ENCODE measurements at places on chromosomes 4 and X.
A peak's percentile ranks its signal among the peaks of the same experiment; 100 is the strongest.

- no peak for DNase-seq
Measured at GRCh38 chr4:142539796-142540482, 306.2 kb downstream of the INPP4B start.

DNA sequence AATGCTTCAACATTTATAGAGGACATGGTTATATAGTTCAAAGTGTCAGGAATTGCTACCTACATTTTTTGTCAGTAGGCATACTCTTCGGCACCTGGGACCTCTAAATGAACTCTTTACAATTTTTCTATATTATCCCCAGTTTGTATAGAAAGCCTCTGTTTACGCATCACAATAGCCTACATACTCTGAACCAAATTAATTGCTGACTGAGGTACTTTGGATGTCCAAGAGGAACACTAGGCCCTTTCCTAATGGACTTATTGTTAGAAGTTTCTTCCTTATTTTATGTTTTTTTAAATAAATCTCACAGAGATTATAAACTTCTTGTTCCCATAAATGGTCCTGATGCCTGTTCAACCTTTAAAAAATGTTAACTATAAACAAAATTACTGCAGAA, 8.4 kb upstream of the AFF2 start:
- no peak for DNase-seq

DNA sequence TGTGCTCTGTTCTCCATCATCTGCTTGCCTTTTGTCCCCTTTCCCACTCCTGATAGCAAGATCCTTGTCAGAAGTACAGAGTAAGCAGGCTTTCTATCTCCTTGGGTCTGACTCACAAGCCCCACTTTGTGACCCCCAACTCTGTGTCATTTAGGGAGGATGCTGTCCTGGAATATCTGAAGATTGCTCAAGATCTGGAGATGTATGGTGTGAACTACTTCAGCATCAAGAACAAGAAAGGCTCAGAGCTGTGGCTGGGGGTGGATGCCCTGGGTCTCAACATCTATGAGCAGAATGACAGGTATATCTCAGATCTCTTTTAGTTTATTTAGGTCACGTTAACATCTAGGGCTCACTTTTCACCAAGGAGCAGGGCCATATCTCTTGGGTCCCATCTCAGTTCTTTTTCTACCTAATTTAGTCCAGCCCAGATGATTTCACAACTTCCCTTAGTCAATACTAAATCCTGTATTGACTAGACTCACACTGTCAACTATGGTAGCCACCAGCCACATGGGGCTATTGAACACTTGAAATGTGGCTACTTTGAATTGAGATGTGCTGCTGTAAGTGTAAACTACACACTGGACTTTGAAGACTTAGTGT, 64.3 kb downstream of the MSN start:
- DNase-seq = no peak

DNA sequence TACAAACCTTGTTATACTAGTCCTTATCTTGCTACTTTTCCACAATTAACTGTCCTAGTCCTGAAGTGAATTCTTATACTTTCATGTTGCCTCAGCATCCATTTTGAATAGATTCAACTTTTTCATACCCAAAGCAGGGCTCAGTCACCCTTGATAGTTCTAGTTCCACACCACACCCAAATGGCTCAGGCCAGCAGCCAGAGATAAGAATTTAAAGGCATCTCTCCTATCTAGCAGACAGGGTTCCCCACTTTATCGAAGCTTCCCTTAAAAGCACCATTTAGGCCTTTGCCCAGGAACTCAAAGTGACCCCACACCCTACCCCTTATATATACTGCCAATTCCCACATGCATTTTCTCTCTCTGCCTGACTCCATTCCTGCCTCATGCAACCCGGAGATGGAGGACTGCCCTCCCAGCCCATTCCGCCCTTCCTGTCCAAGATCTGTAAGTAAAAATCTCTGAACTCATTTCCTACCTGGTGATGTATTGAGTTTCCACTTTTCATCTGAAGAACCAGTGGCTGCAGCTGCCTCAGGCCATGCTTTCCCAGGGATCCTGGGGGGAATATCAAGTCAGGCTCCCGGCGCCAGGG, 63.7 kb upstream of the TXK start:
- DNase-seq = no peak

- DNase-seq = peak; percentile 56
Measured at GRCh38 chrX:13763489-13763888, 28.9 kb downstream of the OFD1 start.

DNA sequence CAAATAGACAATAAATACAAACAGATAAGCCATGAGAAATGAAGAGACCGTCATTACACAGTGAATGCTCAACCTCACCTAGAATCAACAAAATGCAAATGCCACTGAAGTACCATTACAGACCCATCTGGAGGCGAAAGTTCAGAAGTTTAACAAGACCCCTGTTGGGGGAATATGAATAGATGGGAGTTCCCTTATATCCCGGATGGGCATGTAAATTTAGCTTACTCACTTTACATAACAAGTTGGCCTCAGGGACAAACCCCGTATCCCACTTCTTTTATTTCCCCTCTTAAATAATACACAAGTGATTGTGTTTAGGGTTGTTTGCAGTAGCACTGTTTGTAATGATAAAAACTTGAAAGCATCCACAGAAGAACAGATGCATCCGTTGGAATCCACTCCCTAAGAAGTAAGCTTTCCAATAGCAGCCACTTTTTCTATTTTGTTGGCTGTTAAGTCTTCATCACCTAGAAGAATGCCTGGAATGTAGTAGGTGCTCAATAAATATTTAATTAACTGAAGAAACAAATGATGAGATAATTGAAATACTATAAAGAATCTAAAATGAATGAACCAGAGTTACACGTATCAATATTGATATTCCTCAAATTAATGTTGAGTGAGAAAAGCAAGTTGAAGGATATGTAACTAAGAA, 1076.3 kb upstream of the TENM3 start:
- no peak for DNase-seq

GRCh38 chrX:30831082-30831481, 58.0 kb downstream of the TAB3 start:
- DNase-seq = no peak

DNA sequence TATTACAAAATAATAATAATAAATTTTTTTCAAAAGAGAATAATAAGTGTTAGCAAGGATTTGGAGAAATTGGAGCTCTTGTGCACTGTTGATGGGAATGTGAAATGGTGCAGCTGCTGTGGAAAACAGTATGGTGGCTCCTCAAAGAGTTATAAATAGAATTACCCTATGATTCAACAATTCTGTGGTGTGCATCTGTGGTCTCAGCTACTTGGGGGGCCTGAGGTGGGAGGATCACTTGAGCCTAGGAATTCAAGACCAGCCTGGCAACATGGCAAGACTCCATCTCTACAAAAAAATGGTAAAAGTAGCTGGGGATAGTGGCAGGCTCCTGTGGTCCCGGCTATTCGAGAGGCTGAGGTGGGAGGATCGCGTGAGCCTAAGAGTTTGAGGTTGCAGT, 19.6 kb downstream of the MND1 start:
- DNase-seq = no peak

DNA sequence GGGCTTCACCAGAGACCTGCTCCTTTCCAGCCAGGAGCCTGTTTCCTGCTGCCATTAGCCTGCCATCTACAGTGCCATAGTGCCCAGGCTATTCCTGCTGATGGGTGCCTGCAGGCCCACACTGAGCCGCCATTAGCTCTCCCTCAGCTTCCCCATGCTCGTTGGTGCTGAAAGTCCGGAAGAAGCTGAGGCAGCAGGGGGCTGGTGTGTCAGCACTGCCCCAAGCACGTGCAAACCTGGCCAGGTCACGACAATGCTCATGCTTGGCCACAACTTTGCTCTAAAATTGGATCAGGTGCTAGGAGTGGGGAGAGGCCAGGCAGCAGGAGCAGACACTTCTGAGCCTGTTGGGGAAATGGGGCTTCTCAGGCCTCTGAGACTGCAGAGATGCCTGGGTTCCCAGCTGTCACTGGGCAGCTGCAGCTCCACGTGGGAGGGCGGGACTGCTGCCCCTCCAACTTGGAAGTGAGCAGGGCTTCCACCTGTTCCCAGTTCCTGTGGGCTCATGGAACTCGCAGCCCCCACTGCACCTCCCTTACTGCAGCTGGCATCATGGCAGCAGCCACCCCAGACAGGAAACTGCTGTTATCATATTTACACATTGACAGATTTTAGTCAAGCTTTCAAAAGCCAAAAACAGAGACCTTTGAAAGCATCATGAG, 913.9 kb downstream of the FSTL5 start:
- no peak for DNase-seq

DNA sequence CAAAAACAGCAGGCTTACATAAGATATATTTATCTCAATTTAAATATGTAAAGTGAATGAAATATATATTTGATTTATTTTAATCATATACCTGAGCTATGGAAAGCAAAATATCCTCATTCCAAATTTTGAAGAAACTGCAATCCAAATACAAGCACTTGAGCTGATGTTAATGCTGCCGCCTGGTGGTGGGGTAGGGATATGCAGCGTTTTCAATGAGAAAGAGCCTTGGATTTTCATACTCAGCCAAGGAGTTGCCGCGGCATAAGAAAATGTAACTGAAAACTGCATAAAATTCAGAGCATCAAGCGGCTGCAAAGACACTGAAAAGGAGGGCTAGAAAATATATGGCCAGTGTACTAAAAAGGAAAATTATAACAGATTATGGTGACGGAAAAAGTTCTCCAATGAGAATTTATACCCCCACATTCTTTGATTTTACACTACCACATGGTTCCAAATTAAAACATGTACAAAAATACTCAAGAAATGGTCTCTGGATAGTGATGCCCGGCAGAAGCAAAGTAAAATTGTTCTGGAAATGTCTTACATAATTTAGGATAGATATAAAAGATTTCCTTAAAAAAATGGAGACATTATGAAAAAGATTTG, 660.3 kb upstream of the PITX2 start:
- peak; percentile 69 for DNase-seq

GRCh38 chr4:171639540-171639939, 173.7 kb upstream of the GALNTL6 start:
- DNase-seq = no peak

DNA sequence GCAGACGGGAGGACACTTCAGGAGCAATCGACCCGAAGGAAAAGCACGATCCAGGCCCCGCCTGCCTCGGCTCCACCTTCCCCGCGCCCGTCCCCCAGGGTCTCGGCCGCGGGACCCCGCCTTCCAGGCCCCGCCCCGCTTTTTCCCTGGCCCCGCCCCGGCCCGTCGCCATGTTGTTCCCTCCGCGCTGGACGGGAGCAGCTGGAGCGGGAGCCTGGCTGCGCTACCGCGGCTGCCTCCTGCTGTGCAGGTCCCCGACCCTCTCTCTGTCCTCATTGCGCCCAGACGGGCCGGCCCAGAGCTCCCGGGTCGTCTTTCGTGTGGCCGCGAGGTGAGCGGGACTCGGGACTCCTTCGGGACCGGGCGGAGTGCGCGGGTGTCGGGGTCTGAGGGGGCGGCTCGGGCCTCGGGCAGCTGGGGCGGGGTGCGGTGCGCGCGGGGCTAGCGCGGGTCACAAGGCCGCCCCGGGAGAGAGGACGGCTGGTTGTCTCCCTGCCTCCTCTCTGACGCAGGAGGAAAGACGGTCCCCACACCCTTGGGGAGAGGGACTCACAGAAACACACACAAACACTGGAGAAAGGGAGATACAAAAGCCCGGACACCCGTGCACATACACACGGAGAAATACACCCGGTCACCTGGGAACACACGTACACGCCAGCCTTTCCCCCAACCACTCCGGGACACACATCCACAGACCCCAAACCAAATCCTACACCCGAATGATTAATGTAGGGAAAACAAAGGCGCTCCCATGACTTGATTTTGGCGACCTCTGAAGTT, at the start of gene RAB9A:
Gene RAB9A (plus strand): TSS at position 171 of the 783 bp plus-strand sequence. CDS start 19,619 bp downstream, outside the sequence.
- peak; percentile 90 for DNase-seq

DNA sequence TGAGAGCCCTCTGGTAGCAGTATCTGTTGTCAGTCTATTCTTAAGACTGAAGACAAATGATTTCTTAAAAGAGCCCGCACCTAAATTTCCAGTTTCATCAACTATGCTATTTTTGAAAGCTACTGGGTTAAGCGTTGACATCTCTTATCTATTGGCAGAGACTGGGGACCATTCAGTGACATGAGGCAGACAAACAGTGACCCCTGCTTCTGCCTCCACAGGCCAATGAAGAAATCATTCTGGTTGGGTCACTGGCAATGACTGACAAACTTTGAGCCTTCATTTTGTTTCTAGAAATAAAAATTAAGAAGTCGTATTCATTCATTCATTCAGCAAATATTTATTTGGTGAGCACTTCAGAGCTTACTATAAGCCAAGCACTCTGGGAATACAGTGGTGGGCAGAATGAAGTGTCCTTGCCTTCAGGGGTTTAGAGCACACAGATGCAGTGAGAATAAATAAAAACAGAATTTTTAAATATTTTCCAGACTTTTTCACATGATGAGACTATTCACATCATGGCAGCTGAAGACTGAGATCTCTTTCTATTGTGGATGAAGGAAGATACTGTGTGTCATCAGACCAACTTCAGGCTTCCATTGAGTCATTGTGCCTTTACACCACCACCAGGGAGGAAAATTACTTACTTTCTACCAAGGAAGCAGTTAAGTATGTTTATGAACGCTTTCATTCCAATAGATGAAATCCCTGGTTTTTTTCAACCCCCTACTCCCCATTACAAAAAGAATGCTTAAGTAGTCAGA, 36.0 kb downstream of the SORBS2 start:
- DNase-seq = no peak

DNA sequence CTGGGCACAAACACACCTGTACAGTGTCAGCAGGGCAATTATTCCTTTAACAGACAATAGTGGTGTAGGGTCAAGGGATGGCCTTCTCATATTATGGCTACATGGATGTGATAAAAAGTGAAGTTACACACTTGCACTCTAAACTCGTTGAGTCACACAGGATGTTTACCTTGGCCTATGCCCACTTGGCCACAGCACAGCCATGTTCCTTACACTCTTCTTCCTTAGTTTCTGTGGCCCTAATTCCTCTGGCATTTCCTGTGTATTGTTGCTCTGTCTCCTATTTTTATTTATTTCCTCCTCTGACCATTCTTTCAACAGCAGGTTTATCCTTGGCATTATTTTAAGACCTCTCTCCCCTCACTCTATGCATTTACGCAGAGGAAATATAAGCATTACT, 86.8 kb upstream of the NPFFR2 start:
- no peak for DNase-seq

DNA sequence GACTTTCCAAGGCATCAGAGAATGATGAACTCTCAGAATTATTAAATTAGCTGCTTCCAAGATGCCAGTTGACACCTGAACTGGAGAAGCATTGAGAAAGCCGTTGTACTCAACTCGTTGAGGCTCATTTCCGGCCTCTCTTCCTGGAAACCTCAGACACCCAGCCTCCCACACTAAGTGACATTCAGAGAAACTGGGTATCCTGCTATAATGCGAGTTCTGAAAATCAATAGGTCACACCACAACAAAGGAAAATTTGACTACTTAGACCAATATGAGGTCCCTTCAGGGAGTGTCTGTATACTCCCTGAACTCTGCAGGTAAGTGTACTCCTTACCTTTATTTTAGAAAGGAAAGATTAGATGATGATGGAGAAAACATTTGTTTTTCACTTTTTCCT, 51.2 kb downstream of the ENPEP start:
- no peak for DNase-seq

DNA sequence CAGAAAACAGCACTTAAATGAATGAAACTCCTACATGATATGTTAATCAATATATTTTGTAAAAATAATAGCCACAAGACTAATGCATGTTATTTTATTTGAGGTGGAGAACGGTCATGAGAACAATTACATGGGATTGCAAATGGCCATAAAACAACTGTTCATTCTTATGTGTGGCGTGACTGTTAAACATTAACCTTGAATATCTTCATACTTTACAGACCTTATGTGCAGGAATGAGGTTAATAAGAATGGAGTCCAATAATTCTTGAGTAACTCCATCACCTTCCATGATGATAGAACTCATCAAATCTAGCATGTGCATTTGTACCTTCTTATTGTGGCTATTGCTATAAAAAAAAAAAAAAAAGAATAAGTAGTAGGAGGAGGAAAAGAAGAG, 55.3 kb downstream of the PDS5A start:
- no peak for DNase-seq

Data from psoas muscle (tissue), 8 donors.